Spleen (tissue), 13 donors: ENCODE measurements at places on chromosomes 1 and 21. TPM values are rescaled to one million over a fixed set of nuclear protein-coding genes. Genes with fewer than 3 reads are reported as not detected.

DNA sequence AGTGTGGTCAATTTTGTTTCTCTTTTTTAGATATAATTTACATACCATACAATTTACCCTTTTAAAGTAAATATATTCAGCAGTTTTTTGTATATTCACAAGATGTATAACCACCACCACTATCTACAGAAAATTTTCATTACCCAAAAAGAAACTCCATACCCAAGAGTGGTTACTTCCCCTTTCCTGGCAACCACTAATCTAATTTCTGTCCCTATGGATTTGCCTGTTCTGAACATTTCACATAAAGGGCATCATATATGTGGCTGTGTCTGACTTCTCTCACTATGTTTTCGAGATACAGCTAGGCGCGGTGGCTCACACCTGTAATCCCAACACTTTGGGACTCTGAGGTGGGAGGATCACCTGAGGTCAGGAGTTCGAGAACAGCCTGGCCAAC is 13.6 kb downstream of the PACC1 start:
- DNase-seq = no peak

DNA sequence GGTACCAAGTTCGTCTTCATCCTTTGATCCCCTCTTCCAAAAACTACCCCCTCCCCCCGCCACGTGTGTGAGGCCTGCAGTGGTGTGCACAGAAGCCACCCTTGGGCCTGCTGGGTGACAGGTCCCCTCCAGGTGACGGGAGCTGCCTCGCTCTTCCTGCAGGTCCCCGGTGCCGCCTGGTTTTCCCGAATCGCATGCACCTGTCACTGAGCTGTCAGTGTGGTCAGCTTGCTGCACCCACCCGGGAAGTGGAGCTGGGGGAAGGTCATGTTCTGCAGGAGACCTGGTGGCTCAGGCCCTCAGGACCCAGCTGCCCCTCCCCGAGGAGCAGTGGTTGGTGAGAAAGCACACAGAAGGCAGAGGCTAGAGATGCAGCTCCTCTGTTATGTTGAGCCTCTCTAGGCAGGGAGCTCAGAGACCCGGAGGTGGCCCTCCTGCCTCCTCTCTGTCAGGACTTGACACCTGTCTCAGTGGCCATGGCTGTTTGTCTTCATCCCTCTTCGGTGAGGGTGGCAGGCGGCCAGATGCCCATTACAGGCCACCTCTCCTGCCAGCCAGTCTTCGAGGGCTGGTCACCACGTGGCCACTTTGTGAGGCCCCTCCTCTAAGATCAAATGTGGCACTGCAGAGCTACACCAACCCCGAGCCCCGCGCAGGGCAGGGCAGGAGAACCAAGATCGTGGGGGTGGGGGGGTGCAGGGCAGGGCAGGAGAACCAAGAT is 60.9 kb downstream of the SKI start:
- no peak for DNase-seq

GRCh38 chr21:15703932-15704331 is 25.9 kb upstream of the USP25 start:
- DNase-seq = no peak

DNA sequence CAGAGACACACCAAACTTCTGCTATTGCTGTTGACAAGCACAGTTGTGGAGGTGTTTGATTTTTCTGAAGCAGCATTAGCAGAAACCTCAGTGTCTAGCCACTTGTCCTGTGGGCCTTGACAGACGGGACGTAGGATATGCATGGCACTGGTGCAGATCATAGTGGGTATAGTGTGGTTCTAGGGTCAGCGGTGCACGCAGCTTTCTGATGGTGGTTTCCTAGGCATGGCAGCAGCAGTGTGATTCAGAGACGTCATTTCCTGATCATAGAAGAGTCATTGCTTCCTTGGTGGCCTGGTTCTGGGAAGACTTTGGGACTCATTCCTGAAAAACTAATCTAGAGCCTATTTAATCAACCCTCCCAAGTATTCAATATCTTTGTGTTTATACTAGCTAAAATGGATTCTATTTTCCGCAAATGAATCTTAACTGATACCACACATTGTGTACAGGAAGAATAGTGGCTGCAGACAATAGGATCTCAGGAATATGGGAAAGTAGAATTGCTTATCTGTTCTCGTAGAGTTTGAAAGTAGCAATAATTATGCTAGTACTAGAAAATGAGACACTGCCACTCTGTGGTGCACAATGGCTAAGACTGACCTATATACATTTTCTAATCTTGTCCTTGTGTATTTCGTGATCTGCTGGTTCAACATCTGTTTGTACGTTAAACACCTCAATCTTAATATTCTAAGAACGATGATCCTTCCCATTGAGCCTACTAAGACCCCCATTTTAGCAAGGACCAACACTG is 2.8 kb upstream of the USP1 start:
- no peak for DNase-seq

GRCh38 chr1:51976846-51977602 is 13.5 kb downstream of the RAB3B start:
- DNase-seq = no peak

DNA sequence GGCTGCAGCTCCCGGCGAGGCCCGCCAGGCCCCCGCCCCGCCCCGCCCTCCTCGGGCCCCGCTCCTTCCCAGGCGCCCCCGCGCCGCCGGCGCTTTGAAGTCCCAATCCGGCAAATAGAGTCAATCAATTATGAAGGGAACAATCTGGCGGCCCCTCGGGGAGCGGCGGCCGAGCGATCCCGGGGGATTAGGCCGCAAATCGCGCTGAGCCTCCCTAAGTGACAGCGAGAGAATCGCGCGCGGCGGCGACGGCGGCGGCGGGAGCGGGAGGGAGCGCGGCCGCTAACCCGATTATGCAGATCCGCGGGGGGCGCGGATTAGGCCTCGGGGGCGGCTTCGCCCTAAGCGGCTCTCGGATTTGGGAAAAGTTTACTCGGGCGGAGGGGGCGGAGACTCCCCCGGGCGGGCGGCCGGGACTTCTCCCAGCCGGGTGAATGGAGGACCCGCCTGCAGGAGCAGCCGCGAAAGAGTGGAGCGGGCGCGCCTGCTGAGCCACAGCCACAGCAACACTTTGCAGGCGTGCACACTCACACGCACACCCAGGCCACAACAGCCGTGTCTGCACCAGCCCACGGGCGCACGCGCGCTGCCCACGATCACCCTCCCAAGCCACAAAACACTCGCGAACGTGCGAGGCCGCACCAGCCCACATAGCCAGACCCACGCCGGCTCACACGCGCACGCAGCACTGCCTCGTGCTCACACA is 23.0 kb upstream of the DMBX1 start:
- DNase-seq = no peak

- DNase-seq = no peak
Observed at GRCh38 chr1:43982808-43983207, 3.8 kb downstream of the B4GALT2 start.

- peak; percentile 96 for DNase-seq
Observed at GRCh38 chr1:50968158-50968820, 1.8 kb upstream of the CDKN2C start.

GRCh38 chr1:24526940-24527542 is 24.4 kb downstream of the RCAN3 start:
- DNase-seq = no peak

DNA sequence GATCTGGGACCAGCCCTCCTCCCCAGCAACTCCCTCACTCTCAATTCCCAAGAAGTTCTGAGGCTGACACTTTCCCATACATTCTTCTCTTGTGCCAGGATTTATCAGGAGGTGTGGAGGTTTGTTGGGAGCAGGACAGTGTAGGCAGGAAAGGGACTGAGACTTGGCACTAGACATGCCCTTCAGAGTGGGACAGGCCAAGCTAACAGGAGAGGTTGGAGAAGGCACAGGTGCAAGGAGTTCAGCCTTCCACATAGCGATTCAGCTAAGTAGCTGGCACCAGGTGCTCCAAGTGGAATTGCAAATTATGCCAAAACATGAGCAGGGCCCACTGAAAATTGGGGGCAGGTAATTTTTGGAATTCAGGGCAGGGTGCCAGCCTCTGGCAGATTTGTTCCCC is 83.0 kb upstream of the DUSP10 start:
- no peak for DNase-seq

DNA sequence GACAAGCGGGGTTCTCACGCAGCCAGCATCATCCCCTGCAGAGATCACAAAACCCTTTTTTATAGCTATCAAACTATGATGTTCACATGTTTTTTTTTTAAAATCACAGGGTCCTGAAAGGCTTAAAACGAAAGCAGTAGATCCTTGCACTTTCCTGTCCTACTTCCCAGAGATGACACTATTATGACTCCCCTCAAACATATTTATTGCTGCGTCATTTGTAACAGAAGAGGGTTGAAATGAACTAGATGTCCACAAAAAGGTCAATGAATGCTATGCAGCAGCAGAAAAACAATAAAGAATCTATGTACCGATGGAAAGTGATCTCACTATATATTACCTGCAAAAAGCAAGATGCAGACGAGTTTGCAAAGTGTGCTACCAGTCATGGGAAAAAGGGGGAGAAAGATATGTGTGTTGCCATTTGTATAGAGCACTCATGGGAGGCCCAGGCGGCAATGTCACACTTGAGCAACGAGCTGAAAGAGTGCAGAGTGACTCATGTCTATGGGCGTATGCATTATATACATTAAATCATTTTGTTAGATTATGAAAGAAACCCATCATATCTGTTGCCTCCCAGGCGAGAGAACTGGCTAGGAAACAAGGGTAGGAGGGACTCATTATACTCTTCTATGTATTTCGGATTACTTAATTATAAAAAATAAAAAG is 68.9 kb upstream of the PARP1 start:
- no peak for DNase-seq

GRCh38 chr21:44370027-44370735 is 16.8 kb downstream of the TRPM2 start:
- DNase-seq = peak; percentile 84

DNA sequence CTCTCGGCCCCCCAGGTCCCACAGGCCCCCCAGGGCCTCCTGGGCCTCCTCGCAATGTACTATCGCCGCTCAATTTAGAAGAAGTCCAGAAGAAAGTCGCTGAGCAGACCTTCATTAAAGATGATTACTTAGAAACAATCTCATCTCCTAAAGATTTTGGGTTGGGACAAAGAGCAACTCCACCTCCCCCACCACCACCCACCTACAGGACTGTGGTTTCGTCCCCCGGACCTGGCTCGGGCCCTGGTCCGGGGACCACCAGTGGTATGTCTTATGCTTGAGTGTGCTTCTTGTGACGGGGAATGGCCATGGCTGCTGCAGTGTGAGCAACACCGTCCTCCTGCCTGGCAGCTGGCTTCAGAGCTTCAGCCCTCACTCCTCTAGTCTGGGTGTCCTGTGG is 70.2 kb upstream of the DYNLT5 start:
- no peak for DNase-seq

- no peak for DNase-seq
Observed at GRCh38 chr1:231554969-231555368, 26.5 kb downstream of the TSNAX start.

DNA sequence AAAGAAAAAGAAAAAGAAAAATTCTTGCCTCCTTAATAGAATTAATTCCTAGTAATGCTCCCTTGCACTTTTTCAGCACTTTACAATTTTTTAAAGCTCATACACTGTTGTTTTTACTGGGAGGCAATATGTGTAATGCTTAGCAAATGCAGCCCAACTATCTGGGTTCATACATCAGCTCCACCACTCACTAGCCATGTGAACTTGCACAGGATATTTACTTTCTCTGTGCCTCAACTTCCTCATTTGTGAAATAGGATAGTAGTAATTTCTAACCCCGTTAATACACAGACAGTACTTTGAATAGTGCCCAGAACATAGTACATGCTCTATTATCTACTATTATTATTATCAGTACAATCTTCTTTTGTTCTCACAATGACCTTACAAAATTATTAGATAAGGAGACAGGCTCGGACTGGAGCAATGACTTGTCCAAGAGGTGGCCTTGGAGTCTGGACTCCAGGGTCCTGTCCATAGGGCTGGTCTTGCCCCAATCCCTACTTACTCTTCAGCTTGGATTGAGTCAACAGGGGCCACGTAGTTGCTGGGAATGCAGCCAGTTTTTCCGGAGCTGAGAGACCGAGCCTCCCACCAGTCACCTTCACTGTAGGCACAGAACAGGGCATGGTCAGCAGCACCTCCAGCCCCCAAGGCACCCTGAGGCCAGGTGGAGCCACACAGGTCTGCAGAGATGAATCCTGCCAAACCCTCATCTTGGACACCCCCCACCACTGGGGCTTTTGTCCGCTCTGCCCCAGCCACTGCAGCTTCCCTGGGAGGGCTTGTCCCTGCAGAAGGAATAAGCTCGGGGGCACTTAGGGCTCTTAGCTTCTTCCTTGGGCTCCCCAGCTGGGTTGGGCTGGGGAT is 13.7 kb downstream of the FGR start:
- DNase-seq = no peak

- DNase-seq = no peak
Observed at GRCh38 chr1:215471463-215471862, 95.6 kb upstream of the KCTD3 start.

- no peak for DNase-seq
Observed at GRCh38 chr1:95504321-95504720, 270.3 kb downstream of the RWDD3 start.

DNA sequence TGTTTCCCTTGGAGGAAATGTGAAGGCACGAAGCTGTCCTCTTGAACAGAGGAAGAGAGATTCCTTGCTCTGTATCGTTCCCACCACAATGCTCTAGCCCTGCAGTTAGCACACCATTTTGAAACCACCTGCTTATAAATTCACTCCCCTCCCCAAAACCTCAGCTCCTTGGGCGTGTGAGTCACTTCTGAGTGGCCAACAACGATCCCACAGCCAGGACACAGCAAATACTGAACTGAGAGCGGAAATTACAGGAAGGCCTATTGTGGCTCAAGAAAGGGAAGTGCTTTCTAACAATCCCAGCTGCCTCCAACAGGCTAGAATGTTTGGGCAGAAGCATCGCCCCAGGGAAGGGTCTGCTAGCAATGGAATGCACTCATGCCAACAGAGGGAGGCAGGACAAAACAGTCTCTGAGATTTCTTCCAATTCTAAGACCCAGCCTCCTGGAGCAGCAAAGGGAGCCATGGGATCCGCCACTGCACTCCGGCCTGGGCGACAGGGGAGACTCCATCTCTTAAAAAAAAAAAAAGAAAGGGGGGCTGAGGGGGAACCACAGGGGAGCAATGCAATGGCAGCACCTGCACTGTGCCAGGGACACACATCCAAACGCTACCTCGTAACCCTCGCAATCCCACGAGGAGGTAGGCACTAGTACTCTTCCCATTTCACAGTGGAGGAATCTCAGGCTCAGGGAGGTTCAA is 1.9 kb downstream of the TMEM53 start:
- peak; percentile 71 for DNase-seq

The COL8A2 gene
- 11.1 TPM for total RNA-seq

The KCNJ9 gene
- not detected for total RNA-seq

The MAGI3 gene
- 12.8 TPM for total RNA-seq

The PTPRC gene
- 560 TPM for total RNA-seq

The LCE6A gene
- total RNA-seq = not detected

The TSPAN1 gene
- 1.2 TPM for total RNA-seq

The RXRG gene
- total RNA-seq = 0.34 TPM

The CRNN gene
- not detected for total RNA-seq

The HHIPL2 gene
- total RNA-seq = 0.13 TPM

The NR0B2 gene
- total RNA-seq = 2.6 TPM

The FAM229A gene
- 23.5 TPM for total RNA-seq
